ENCODE measurements at places on chromosomes 2 and 18.

DNA sequence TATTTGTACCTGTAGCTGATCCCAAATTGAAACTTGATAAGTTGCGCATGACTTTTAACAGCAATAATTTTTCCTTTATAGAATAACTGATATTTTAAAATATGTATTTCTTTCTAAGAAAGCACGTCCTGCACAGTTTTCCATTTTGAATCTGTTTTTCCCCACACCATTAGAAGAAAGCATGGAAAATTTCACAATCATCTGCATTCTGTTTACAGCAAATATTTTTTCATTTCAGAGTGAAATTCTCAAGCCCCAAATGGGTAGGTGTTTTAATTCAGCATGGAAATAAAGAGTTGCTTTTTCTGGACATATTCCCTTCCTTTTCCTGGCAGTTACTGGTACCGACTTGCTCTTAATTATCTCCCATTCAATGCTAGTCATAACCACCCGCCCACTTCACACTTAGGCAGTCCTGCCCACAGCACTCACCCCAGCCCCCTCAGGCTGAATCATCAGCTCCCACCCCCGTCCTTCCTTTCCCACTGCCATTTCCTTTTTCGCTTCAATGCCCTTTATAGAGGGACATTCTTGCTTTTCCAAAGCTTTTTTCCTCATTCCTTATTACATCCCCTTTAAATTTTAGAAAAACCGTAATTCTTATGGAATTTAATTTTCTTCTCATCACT is 89.2 kb upstream of the GLS start:
- no peak for DNase-seq

DNA sequence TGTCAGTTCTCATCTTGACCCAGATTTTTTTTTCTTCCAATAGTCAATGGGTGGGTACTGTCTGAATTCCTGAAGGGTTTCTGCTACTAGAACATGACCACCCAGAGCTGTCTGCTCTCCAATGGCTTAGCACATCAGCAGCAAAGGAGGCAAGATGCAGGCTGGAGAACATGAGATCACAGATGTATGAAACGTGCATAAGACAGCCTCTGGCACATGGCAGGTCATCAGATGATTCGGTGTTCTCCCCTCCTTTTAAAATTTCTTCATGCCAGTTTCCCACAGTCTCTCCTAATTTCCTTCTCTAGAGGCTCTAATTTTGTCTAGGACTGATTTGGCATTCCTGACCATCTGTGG is 359.3 kb upstream of the TNP1 start:
- no peak for DNase-seq

- DNase-seq: no peak
Measured at GRCh38 chr2:11612553-11613215, 57.3 kb downstream of the NTSR2 start.

DNA sequence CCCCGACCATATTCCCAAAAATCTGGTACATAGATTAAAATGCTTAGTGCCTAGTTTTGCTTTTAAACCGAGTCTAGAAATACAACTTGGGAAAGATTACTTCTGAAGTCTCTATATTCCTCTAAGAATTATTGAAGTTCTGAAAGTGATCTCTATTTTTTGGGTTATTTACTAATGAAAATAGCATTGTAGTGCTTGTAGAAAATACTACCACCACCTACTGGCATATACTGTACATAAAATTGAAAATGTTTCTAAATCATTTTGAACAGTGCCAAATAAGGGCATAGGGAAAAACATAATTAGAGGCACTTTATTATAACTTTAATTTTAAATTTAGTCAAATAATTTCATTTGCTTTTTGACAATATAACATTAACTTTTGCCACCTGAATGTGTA is 1399.6 kb upstream of the ZEB2 start:
- no peak for DNase-seq

DNA sequence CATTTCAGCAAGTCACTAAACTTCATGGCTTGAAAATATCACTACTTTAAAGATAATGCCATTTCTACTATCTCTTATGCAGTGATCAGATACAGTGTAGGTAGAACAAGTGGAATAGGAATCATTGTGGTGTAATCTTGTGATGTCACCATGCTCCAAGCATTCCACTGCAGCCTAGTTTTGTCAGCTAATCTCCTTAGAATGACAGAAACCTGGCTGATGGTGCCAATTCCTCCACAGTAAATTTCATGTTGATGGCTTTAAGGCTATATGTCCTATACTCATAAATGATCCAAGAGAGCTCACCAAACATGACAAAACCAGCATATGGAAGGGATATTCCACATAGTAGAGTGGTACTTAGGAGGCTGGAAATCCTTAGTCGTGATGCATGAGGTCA is 184.9 kb downstream of the PDE1A start:
- DNase-seq: no peak

GRCh38 chr2:100416935-100417710 is at the start of gene CHST10:
TSS of gene CHST10 (minus strand) at chr2:100417668. CDS start at chr2:100406675, 10,993 bp downstream.
- DNase-seq: peak; percentile 25
